Stimulated activated CD4-positive, alpha-beta T cell treated with anti-CD3 and anti-CD28 coated beads, TNF-alpha, amount 100 ng/mL, for 1 hour (primary cell): ENCODE measurements at places on chromosomes 12 and 14.

- no peak for DNase-seq
Observed at GRCh38 chr12:50551866-50552265, 47.1 kb downstream of the DIP2B start.

DNA sequence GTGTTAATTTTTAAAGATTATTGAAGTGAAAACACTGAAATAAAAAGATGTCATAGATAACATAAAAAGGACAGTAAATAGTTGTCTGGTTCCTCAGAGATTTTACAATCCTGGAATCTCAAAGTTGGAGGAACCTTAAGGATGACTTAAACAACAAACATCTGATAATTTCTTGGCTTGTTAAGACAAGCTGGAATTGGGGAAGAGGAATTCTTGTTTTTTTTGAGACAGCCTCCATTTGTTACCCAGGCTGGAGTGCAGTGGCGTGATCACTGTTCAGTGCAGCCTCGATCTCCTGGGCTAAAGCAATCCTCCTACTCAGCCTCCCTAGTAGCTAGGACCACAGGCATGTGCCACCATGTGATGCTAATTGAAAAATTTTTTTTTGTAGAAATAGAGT is 2.3 kb downstream of the ZNF410 start:
- no peak for DNase-seq

DNA sequence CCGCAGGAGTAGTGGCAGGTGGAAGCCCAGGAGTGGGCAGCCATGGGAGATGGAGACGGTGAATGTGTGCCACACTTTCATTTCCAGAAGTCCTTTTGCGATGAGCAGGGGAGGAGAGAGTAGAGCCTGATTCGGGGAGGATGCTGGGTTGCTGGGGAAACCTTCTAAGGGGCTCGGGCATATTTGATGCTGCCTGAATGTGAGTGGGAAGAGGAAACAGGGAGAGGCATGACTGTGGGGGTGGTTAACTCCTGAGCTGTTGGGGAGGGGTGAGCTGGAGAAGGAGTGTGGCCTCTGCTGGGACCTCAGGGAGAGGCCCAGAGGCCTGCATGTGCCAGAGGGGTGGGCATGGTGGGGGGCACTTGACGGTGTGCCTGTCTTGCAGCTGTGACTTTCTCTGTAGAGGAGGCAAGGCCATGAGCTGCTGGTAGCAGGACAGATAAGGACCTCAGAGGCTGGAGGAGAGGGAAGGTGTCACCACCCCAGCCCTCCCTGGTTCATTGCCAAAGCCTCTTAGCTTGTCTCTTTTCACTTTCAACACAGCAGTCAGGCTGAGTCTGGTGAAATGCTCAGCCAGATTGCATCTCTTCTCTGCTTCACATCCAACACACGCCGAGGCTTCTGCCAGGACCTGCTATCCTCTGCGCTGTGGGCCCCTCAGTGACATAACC is 11.4 kb downstream of the GLT1D1 start:
- no peak for DNase-seq

GRCh38 chr14:50063876-50064420 is 52.4 kb downstream of the VCPKMT start:
- DNase-seq: no peak

DNA sequence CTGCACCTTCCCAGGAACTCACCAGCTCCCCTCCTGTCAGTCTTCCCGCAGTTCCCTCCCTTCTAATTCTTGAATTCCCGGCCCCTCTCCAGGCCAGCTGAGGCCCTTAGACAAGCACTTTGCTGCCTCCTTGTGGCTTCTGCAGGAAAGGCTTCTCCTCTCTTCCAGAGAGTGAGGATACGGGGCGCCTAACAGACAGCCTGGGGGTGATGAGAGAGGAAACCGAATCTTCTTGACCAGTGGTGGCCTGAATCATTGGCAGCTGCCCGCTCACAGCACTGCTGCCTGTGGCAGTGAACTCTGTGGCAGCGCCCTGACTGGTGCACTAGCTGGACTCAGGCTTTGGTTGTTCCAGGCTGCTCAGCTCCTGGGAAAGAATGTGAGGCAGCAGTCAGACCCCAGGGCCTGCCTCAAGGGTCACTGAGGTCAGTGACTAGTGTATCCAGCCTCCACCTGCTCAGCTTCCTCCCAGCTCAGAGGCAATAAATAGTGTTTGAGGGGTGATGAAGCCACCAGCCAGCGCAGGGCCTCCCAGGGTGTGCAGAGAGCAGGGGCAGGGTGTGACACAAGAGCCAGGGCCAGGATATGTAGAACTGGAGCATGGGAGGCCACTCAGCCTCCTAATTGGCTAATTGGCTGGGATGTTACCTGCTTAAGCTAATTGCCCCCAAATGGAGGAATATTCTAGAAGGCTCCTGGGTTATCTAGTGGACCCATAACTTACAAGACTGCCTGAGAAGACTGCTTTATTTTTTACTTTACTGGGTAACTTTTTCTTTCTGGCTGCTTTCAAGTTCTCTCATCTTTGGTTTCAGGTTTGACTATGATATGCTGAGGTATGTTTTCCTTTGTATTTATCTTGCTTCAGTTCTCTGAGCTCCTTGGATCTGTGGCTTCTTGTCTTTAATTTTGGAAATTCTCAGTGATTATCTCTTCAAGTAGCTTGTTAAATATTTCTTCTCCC is 12.9 kb upstream of the MCRS1 start:
- DNase-seq: peak; percentile 20

- DNase-seq: no peak
Observed at GRCh38 chr14:58362798-58363412, 32.8 kb upstream of the TOMM20L start.

DNA sequence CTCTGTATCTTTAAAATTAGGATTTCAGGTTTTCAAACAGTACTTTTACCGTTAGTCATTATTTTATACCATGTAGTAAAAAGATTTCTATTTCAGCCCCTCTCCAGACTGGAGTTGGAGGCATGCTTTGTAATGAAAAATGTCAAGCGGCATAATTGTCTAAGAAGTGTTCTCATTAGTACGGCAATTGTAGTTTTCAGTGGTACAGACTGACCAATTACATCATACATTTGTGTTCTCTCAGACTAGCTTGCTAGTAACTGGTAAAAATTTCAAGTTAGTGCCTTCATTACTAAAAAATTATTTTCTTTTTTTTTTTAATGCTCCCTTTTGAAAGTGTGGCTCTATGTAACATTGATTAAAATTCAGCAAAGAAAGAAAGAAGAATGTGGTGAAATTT is 4.5 kb downstream of the USP30 start:
- DNase-seq: no peak
